Cardiac fibroblast (primary cell): ENCODE measurements at places on chromosomes 3 and 15.

GRCh38 chr3:107426223-107426622, 49.0 kb downstream of the CCDC54 start:
- no peak for DNase-seq

DNA sequence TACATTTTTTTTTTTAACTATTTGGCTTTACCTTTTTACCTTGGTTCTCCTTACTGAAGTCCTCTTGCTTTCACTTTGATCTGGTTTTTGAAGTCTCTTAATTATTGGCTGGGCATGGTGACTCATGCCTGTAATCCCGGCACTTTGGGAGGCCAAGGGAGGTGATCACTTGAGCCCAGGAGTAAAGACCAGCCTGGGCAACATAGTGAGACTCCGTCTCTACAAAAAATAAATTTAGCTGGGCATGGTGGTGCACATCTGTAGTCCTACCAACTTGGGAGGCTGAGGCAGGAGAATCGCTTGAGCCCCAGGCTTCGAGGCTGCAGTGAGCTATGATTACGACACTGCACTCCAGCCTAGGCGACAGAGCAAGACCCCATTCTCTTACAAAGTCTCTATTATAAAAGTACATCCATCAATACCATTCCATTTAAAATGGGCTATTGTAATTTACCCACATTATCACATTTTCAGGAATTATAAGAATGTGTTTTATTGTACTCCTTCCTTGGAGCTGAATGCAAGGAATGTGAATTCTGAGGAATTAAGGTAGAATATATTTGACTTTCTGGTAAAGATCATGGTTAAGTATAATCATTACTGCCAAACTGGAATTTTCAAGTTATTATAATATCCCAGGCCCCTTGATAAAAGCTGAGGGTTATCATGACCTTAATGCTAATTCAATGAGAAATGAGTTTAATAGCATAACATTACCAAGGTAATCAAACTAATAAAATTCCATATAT, 49.0 kb downstream of the MSL2 start:
- DNase-seq: no peak

DNA sequence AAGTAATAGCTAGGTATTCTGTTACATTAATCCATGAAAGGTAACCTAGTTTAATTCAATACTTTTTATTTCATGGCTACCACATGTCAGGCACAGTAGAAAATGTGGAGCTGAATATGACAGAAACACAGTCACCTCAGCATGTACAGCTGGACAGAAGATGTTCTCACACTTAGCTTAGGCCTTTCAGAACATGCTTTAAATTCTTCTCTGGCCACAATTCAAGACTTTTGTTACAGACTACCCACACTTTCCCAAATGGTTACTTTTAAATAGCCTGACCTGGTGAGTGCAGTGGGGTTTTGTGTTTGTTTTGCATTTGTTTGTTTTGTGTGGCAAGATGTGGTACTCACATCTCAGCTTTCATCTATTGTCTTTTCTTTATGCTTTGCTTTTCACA, 1079.5 kb downstream of the IGSF11 start:
- no peak for DNase-seq

GRCh38 chr3:122305818-122306621, 19.0 kb upstream of the CSTA start:
- DNase-seq: no peak

DNA sequence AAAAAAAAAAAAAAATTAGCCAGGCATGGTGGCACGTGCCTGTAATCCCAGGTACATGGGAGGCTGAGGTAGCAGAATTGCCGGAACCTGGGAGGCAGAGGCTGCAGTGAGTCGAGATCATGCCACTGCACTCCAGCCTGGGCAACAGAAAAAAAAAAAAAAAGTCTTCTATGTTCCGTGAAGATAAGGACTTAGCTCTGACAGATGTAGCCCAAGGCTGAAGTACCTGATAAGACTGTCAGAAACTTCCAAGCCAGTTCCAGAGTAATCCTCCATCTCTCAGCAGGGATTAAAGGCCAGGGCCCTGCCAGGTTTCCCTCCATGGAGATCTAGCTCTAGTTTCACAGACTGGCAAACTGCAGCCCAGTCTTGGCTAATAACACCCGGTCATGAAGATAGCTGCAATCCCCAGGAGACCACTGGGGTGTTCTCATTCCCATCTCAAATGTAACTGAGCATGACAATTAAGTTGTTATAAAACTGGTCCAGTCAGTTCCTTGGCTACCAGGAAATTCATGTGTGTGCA, 8.5 kb downstream of the CDCP1 start:
- peak; percentile 57 for DNase-seq

- no peak for DNase-seq
Measured at GRCh38 chr15:22885120-22885519, 46.7 kb downstream of the NIPA2 start.

- no peak for DNase-seq
Measured at GRCh38 chr15:83380059-83380458, 67.1 kb upstream of the SH3GL3 start.

DNA sequence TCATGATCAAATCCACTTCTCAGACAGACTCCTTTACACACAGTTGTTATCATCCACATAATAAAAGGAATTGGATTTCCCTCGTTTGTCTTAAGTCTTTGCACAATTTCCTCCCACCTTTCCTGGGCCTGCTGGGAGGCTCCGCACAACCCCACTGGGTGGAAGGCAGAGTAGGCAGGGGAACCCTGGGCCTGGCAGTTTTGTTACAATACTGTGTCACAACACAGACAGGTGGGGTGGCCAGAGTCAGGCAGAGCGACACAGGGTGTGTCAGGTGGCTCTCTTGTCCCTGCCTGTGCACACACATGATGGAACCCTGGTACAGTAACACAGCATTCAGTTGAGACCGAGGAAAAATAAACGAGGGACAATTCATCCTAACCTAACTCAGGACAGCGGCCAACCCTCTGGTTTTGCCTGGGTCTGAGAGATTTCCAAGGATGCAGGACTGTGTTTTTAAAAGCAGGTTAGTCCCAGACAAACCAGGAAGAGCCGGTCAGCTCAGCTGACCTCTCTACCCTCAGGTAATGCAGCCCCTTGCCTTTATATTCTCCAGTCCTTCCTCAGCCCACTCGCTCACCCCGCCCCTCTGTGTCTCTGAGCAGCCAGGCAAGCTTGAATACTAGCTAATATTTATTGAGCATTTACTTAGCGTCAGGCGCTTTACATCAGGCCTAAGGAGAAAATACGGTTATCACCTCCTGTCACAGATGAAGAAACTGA, 8.8 kb upstream of the FAM174B start:
- no peak for DNase-seq

DNA sequence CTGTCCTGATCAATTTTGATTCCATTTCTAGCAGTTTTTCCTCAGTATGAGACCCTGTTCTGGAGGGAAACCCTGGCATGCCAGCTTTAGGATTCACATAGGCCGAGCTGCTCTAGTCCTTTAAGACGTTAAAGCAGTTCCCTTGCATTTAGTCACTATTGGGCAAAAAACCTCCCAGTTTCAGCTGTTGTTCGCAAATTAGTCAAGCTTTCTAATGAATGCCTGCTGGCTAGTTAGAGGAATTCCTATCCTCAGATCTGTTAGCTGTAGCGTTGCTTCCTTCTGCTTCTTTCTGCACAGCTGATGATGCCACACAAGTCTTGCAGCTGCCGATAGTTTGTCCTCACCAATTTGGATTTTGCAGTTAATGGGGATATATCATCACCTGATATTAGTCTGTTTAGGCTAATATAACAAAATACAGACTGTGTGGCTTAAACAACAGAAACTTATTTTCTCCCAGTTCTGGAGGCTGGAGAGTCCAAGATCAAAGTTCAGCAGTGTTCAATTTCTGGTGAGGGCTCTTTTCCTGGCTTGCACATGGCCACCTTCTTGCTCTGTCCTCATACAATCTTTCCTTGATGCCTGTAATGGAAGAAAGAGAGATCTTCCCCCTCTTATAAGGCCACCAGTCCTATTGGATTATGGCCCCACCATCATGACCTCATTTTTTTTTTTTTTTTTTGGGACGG, 7.5 kb upstream of the UBL7 start:
- no peak for DNase-seq

- no peak for DNase-seq
Measured at GRCh38 chr15:95127356-95127755, 896.0 kb downstream of the MCTP2 start.

DNA sequence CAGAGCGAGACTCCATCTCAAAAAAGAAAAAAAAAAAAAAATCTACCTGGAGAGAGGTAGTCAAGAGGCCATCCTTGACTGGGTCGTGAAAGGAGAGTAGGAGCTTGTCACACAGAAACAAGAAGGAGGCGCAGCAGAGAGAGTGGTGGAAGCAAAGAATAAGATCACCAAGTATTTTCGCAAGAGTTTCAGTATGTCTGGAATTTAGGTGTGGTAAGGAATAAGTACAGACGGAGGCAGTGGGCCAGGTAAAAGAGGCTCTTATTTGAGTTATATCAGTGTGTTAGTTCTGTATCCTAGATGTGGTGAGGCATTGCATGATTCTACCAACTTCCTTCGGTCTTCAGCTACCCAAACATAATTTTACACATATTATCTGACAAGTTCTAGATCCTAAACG, 14.6 kb upstream of the ATP10A start:
- DNase-seq: no peak

- no peak for DNase-seq
Measured at GRCh38 chr3:129503471-129504291, 24.8 kb upstream of the RHO start.

- DNase-seq: peak; percentile 57
Measured at GRCh38 chr15:80934761-80935221, 54.8 kb downstream of the MESD start.

DNA sequence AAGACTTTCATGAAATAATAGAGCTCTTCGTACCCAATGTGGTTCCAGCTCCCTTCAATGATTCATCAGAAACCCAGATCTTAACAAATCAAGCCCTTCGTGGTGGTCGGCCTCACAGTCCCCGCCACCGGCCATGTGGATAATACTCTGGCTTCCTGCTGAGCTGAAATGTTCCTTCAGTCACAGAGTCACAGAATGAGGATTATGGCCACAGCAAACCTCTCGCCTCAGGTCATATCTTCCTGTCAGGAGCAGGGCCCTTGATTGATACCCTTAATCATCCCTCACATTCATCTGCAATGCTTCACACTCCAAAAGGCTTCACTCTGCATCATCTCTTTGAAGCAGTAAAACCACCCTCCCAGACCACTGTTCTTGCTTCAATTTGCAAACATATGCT, 452.6 kb downstream of the OCA2 start:
- DNase-seq: no peak

DNA sequence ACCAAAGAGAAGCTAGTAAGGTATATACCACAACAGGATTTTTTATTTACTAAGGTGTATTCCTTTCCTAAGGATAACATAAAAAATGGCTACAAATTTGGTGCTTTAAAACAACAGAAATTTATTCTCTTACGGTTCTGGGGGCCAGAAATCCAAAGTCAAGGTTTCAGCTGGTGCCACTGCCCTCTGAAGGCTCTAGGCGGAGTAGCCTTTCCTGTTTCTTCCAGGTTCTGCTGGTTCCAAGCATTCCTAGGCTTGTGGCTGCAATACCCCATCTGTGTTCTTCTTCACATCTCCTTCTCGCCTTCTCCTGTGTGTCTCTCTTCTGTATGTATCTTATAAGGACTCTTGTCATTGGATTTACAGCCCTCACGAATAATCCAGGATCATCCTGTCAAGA, 549.9 kb downstream of the GRM7 start:
- DNase-seq: no peak
